Dorsolateral prefrontal cortex (tissue), 122 donors: ENCODE measurements at places on chromosomes 6 and 20. TPM values are rescaled to one million over a fixed set of nuclear protein-coding genes. Genes with fewer than 3 reads are reported as not detected.

The CAPN11 gene
- 1.0 TPM for total RNA-seq

DNA sequence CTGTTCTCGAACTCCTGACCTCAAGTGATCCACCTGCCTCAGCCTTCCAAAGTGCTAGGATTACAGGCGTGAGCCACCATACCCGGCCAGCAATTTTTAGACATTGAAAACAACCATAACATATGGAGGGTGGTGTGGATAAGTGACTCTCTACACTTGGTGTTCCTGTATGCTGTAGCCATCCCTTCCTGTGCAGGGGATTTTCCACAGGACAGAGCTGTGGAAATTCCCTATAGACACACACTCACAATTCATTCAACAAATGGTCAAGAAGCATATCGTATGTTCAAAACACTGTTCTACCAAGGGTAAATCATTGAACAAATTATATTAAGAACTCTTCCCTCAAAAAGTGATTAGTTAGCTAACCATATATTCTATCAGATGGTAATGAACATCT lies 6.3 kb downstream of the BTN2A1 start:
- no peak for DNase-seq

- no peak for DNase-seq
Observed at GRCh38 chr6:34559651-34560365, 3.7 kb upstream of the SPDEF start.

The C20orf204 gene
- total RNA-seq = 3.2 TPM

The ANKRD66 gene
- not detected for total RNA-seq

- DNase-seq = peak; percentile 56
Observed at GRCh38 chr6:32852844-32853540, 512 bp downstream of the TAP1 start.

The FLRT3 gene
- total RNA-seq = 20.2 TPM

DNA sequence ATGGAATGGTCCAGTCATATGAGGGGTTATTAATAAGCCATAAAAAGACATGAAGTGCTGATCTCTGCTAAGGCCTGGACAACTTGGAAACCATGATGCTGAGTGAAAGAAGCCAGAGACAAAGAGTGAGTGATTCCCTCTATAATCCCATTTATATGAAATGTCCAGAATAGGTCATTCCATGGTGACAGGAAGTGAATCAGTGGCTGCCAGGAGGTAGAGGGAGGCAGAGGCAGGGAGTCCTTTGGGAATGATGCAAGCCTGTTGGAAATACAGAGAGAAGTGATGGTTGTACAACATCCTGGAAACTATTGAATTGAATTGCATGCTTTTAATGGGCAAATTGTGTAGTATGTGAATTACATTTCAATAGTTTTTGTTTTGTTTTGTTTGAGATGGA lies 26.4 kb downstream of the ANKRD60 start:
- DNase-seq = no peak

The HLA-DQA1 gene
- total RNA-seq = 12.3 TPM

DNA sequence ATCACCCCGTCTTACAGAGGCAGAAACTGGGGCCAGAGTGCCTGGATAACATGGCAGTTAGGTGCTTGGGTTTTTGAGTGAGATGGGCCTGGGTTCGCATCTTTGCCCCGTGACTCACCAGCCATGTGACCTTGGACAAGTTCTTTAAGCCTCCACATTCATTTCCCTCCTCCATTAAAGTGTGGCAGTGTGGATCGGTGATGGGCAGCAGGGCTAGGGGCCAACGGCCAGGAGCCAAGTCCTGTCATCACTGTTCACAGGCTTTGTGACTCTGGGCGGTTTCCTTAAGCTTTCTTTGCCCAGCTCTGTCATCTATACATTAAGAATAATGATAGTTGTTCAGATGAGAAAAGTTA lies 85.5 kb upstream of the PMEPA1 start:
- DNase-seq = no peak

DNA sequence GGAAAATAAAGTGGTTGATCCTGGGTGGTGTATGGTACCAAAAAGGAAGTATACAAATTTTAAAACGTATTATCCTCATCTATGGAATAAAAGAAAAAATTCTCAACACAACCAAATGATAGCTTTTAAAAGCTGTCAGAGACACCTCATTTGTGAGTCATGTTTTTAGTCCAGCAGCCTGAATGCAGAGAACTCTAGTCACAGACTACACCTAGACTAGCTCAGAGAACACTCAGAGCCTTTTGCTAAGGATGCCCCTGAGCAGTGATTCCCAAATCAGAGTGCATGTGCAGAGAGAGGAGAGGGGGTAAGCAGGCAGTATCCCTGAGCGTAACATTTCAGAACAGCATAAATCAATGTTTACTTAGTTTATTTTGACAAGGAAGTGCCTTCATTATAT lies 809.3 kb downstream of the HACE1 start:
- DNase-seq = no peak

GRCh38 chr6:153140299-153140698 lies 9.2 kb upstream of the RGS17 start:
- DNase-seq = no peak

- peak; percentile 83 for DNase-seq
Observed at GRCh38 chr6:36979347-36979742, 6.7 kb downstream of the MTCH1 start.

GRCh38 chr20:61839223-61839911 lies 226.3 kb downstream of the TAF4 start:
- DNase-seq = no peak

GRCh38 chr6:114240796-114241195 lies 102.0 kb downstream of the HS3ST5 start:
- DNase-seq = no peak

- no peak for DNase-seq
Observed at GRCh38 chr6:95366414-95366813, 210.9 kb upstream of the MANEA start.

DNA sequence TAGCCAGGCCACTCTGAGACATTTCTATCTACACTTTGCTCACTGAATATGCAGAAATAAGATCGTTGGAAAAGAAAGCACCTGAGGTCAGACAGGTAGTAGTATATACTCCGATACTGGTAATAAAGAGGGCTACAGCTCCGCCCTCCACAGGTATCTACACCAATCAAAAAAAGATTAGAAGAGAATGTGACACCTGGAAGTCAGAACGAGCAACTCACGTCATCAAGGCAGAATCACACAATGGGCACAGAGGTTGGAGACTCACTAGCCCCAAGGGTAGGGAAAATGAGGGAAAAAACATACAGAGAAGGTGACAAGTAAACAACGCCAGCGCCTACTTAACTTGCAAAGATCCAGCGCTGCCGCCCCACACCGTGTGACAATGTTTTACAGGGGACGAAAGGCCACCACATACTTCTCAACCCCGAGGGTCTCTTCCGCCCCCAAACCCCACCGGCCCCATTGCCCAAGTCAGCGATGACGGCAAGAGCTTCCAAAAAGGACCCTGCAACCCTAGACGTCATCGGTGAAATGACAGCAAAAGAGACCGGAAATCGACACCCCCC lies 653 bp downstream of the LMBRD1 start:
- DNase-seq = peak; percentile 43

DNA sequence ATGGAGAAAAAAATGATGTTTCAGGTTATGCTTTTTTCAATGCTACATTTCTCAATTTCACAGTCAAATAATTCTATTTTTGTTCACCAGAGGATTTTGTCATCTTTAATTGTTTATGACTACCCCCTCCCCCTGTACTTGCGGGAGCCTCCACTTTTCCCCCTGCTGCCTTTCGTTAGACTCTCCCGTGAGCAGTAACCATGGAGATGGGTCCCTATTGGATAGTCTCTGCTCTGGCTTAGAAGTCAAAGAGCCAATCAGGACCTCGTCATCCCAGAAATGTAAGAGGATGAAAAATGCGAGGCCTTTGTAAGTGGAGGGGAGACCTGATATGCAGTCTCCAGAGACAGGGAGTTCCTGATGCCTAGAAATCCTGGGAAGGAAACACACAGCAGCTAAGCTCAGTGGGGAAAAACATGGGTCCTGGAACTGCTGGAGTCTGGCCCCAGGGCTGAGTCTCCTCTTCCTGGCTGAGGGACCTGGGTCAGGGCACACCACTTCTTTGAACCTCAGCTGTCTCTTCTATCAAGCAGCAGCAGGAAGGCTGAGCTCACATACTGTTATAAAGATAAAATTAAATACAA lies 298.7 kb downstream of the TSHZ2 start:
- no peak for DNase-seq

DNA sequence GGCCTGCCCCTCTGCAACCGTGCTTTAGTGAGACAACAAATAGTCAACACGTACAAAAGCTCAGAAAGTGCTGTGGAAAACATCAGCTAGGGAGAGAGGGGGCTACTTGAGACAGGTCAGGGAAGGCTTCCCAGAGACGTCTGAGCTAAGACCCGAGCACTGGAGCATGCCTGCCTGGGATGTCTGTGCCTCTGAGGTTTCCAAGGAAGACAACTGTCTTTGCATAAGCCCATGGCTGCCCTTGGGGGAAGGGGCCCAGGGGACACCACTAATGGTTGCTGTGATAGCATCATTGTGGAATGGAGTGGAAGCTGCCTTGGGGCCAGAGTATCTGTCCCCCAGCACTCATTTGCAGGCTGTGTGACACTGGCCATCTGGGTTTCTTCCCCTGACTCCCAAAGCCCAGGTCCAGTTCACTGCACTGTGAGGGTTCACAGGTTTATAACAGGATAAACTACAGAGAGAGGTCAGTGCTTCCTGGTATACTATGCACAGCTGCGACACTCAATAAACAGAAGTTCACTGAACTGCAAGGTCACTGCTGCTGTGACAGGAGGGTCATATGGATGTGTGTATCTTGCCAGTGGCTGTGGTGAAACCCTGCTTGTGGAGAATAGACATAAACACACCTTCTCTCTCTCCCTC lies 1.5 kb upstream of the ARFGEF2 start:
- no peak for DNase-seq

- no peak for DNase-seq
Observed at GRCh38 chr20:31473331-31474096, 1.4 kb downstream of the DEFB124 start.

DNA sequence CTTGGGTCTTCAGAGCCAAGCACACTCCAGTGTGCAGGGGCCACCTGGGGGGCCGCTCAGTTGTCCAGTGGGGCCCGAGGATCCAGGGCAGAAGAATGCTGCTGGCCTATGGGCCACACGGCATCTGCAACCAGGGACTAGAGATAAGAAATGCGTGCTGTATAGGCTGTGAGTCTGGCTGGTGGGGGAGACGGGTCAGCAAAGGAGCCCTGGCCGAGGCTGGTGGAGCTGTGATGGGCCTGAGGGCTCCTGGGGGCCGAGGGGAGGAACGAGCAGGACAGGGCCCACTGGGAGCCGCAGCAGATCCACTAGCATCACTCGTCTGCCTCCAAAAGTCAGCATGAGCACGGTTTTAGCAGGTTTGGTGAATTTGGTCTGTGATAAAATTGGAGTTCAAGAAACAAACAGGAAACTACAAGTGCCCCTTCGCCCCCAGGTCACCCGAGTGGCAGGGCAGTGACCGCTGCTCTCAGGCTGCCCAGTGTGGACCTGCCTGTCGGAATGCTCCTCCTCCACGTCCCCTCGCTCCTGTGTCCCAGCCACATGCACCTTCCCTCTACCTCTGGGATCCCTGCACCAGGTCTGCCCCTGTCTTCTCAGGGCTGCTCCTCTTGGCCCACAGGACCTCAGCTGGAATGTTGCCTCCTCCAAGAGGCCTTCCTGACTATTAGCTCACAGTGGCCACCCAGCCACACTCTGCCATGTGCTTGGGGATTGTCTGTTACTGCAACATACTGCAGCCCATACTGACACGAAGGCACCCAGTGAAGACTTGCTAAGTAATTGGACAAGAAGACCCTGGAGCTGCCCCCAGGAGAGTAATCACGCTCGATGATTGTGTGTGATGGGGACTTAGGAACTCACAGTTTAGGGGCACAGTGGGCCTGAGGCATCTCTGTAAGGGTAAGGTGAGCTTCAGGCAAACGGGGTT lies 10.9 kb downstream of the ACSS1 start:
- DNase-seq = no peak

DNA sequence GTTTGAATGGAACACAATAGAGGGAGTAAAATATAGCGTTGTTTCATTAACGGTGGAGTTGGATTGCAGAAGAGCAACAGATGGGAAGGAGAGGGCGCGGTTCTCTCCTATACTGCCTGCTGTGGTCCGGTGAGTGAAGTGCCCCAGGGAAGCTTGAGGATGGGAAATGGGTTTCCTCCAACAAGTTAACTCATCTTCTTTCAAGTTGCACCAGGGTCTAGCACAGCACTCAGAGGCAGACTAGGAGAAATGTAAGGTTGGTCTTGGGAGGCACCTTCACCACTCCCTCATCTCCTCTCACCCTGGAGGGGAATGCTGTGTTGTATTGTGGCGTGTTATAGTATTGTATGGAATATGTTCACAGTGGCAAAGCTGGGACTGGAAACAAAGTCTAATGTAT lies 96.9 kb upstream of the SLC24A3 start:
- DNase-seq = no peak

GRCh38 chr6:30926644-30927043 lies 5.3 kb downstream of the SFTA2 start:
- no peak for DNase-seq

GRCh38 chr6:13259393-13259792 lies 68.9 kb downstream of the TBC1D7 start:
- no peak for DNase-seq

GRCh38 chr6:127119102-127120022 lies 891 bp downstream of the RSPO3 start:
- DNase-seq = no peak

The TPD52L1 gene
- total RNA-seq = 106 TPM

GRCh38 chr20:33010133-33010504 lies 2.6 kb downstream of the BPIFB2 start:
- no peak for DNase-seq

GRCh38 chr6:161273752-161274487 lies at the start of gene AGPAT4:
TSS of gene AGPAT4 (minus strand) at chr6:161274061. CDS start at chr6:161232213, 41,848 bp downstream.
- DNase-seq = peak; percentile 51

DNA sequence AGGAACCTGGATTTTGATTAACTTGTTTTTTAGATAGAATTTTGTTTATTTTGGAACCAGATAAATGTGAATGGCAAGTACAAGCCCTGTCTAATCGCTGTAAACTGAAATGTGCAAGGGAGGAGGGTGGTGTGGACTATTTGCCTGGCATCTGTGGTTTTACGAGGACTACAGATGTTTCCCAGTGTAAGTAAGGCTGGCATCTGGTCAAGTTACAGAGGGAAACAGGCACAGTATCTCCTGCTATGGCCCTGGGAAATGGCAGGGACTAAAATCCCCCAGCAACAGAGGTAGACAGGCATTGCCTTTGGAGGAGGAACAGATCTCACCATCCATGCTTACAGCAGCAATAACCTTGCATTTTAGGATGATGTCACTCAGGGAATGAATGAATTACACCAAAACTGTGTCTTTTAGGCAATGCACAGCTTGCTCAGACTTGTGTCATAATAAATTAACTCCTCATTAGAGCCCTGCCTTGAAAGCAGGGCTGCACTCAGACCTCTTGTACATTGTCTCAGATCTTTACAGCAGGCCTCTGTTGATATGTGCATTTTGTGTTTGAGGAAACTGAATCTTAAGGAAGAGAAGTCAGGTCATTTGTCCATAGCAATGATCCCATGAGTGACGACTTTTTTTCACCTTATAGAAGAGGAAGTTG lies 96.2 kb downstream of the TCP11 start:
- DNase-seq = no peak

- no peak for DNase-seq
Observed at GRCh38 chr6:156269751-156270369, 507.3 kb upstream of the ARID1B start.

- DNase-seq = no peak
Observed at GRCh38 chr20:36334281-36335205, 28.4 kb downstream of the DLGAP4 start.

The DSTN gene
- total RNA-seq = 141 TPM

The STMN3 gene
- 305 TPM for total RNA-seq

- DNase-seq = no peak
Observed at GRCh38 chr6:140370976-140371870, 996.8 kb upstream of the CITED2 start.

The BANF2 gene
- total RNA-seq = not detected
